ENCODE measurements at places on chromosomes 7 and 10.

DNA sequence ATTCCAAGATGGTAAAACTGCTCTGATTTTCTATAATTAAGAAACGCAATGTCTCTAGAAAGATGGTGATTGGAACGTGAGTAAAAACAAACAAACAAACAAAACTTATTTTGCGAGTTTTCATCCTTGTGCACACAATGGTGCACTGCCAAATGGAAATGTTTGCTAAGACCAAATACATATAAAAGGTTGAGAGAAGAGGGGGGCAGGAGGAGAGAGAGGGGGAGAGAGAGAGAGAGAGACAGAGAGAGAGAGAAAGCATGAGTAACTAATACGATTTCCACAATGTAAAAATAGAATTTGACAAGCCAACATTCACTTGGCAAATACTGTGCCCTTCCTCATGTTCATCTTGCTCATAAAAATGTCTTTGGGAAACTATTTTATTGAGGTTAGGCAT lies 375.4 kb downstream of the CNTNAP2 start:
- no peak for DNase-seq

GRCh38 chr7:117946151-117946633 lies 73.0 kb upstream of the CTTNBP2 start:
- DNase-seq, result no peak

DNA sequence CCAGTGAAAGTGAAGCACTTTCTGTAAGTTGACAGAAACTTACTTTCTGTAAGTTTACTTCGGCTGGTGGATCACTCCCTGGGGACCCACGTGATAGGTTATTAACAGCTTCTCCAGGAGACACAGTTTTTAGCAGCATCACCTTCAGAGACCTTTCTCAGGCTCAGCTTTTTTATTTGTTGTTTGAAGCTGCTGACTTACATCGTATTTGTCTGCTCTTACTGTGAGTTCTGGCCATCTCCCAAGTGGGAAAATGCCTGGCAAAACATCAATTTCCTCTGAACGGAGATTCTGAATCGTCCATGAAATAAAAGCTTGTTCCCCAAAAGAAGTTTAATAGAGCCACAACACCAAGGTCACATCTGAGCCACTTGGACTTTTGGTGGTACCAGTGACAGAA lies 178.7 kb upstream of the PODXL start:
- no peak for DNase-seq

- DNase-seq, result no peak
Measured at GRCh38 chr7:4612939-4613841, 68.9 kb upstream of the FOXK1 start.

DNA sequence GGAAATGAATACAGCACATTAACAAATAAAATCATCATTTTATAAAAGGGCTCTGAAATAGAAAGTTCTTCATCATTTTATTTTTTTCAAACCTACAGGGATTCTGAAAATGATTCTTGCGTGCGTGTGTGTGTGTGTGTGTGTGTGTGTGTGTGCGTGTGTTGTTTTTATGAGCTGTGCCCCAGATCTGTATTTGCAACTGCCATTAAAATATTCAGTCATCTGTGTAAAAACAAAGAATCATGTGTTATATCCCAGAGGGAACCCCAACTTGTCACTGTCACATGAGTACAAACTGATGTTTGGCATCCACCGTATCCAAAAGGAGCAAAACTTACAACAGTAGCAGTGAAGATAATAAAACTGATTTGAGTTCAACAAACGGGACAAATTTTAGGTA lies 635.4 kb upstream of the PFKP start:
- no peak for DNase-seq
